NCI-H748 treated with DMSO at 0.1 percent for 48 hours (cell line): ENCODE measurements at places on chromosomes 2 and 18.

- DNase-seq: no peak
Measured at GRCh38 chr2:17171446-17172049, 346.7 kb downstream of the RAD51AP2 start.

DNA sequence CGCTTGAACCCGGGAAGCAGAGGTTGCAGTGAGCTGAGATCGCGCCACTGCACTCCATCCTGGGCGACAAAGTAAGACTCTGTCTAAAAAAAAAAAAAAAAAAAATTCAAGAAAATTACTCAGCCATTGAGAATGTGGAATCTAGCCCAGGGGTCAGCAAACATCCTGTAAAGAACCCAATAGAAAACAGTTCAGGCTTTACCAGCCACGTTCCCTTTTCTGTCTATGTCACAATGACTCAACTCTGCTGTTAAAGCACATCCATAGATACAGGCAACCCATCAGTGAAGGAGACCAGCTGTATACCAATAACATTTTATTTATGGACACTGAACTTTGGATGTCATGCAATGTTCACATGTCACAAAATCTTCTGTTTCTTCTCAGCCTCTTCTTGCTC, 435.6 kb upstream of the GYPC start:
- DNase-seq: no peak

DNA sequence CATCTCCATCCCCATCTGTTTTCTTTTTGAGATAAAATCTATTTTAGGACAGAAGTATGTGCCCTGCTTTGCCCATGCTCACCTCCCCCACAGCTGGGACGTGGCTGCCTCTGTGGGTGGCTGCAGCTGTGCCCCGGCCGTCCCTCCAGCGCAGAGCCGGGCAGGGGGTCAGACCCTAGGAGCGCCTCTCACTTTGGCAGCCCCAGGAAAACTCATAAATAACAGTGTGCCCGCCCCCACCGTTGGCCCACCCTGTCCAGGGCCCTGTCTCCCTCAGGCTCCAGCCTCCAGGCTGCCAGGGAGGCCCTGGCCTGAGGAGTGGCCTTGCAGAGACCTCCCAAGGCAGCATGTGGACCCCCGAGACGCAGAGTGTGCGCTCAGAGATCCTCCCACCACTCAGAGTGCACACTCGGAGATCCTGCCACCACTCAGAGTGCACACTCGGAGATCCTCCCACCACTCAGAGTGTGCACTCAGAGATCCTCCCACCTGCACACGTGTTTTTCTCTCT, 178.1 kb downstream of the TWIST2 start:
- DNase-seq: no peak

GRCh38 chr2:20555954-20556353, 94.9 kb downstream of the HS1BP3 start:
- DNase-seq: no peak

- DNase-seq: no peak
Measured at GRCh38 chr2:168655207-168655606, 147.2 kb upstream of the NOSTRIN start.

GRCh38 chr2:147045113-147045512, 799.7 kb upstream of the ACVR2A start:
- peak; percentile 27 for DNase-seq

DNA sequence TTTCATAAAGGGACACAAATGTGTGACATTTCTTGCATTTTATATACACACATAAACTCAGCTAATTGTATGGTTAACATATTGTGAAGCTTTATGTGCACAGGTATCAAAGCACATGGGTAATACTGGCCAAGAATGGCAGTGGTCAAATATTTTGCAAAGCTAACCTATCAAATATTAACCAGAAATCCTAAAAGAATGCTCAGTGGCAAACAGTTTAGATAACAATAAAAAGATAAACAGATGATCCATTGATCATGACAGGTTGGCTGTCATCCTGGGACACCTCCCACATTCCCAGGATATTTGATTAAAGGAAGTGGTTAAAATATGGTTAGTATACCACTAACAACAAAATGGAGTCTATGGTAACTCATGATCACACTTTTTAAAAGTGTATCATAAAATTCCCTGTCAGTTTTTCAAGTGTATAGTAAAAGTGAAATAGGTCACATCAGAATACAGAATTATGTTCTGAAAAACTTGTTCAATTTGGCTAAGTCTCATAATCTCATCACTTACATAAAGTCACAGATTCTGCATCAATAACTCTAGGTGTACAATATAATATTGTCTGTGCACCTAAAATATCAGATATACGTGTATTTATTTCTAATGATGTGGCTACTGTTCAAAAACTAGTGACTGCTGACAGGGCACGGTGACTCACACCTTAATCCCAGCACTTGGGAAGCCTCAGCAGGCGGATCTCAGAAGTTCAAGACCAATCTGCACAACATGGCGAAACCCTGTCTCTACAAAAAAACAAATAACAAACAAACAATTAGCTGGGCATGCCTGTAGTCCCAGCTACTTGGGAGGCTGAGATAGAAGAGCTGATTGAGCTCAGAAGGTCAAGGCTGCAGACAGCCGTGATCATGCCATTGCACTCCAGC, 48.9 kb downstream of the CDH2 start:
- DNase-seq: no peak

GRCh38 chr18:55220523-55220922, 261.3 kb upstream of the CCDC68 start:
- DNase-seq: no peak

DNA sequence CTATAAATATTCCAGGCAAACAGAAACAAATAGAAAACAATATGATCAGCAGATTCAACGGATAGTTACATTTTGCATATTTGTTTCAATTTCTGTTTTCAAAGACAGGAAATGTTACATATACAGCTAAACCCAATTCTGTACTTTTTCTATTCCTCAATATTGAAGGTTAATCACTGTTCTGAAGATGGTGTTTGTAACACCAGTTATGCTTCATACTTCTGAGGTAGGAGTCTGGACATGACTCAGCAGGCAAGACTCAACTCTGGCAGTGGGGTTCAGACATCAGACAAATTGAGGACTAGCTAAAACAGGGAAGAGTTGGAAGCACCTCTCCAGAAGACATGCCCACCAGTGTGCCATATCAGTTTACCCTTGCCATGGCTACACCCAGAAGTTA, 16.6 kb downstream of the SERPINB13 start:
- no peak for DNase-seq
